ENCODE measurements at places on chromosomes 6 and 20. TPM values are rescaled to one million over a fixed set of nuclear protein-coding genes. Genes with fewer than 3 reads are reported as not detected.

The HLA-DRA gene
- not detected for total RNA-seq

The SEMG1 gene
- not detected for total RNA-seq

The ZC3H12D gene
- total RNA-seq = 1.6 TPM

The ARFGEF3 gene
- 0.32 TPM for total RNA-seq

The LPIN3 gene
- 10.8 TPM for total RNA-seq

The PSORS1C2 gene
- not detected for total RNA-seq

The GABRR2 gene
- not detected for total RNA-seq

The GTSF1L gene
- not detected for total RNA-seq

The BEND3 gene
- 0.90 TPM for total RNA-seq

The BCAS4 gene
- total RNA-seq = 12.5 TPM

The NCOA7 gene
- 33.0 TPM for total RNA-seq

The UNC5CL gene
- total RNA-seq = not detected

The MTFR2 gene
- 0.90 TPM for total RNA-seq

The IL20RA gene
- not detected for total RNA-seq

The OR2B6 gene
- total RNA-seq = not detected

The ACSS2 gene
- 76.9 TPM for total RNA-seq

The ZBP1 gene
- total RNA-seq = not detected

The TLDC2 gene
- total RNA-seq = not detected

The HMGCLL1 gene
- not detected for total RNA-seq

The GMPR gene
- 2.6 TPM for total RNA-seq

The BIRC7 gene
- not detected for total RNA-seq

The SLA2 gene
- not detected for total RNA-seq

The SCP2D1 gene
- not detected for total RNA-seq

The GTF2H4 gene
- total RNA-seq = 7.6 TPM

The CALHM6 gene
- total RNA-seq = 1.1 TPM

The MAPK13 gene
- 3.8 TPM for total RNA-seq

The OR14J1 gene
- not detected for total RNA-seq

The DNAH8 gene
- total RNA-seq = not detected

The HS3ST5 gene
- total RNA-seq = not detected

The BHLHE23 gene
- total RNA-seq = not detected

The ADAM33 gene
- 11.2 TPM for total RNA-seq

The PPDPF gene
- total RNA-seq = 228 TPM

The NRN1 gene
- total RNA-seq = not detected

The NRSN1 gene
- total RNA-seq = not detected

The ZNF292 gene
- total RNA-seq = 12.3 TPM

The SLC2A10 gene
- 43.7 TPM for total RNA-seq

The HLA-DMB gene
- total RNA-seq = not detected

The SRSF12 gene
- total RNA-seq = 0.54 TPM

The HDGFL1 gene
- total RNA-seq = not detected

The ZNF391 gene
- 1.3 TPM for total RNA-seq

The GCNT2 gene
- 0.16 TPM for total RNA-seq

The CDSN gene
- not detected for total RNA-seq

The DEK gene
- total RNA-seq = 37.7 TPM

The LST1 gene
- not detected for total RNA-seq

The ZBTB12 gene
- 2.1 TPM for total RNA-seq

The FOXS1 gene
- total RNA-seq = not detected

The IPCEF1 gene
- not detected for total RNA-seq

The IP6K3 gene
- total RNA-seq = not detected

The TSHZ2 gene
- 1.9 TPM for total RNA-seq

The TMC2 gene
- not detected for total RNA-seq

The CASS4 gene
- total RNA-seq = 17.0 TPM

The CLVS2 gene
- total RNA-seq = not detected

The ULBP2 gene
- 10.7 TPM for total RNA-seq

The SLC17A1 gene
- not detected for total RNA-seq

The FAM209A gene
- total RNA-seq = not detected

The DNMT3B gene
- total RNA-seq = 0.65 TPM
